ENCODE measurements at places on chromosomes 16 and 17.

- no peak for DNase-seq
These were observed 58.0 kb downstream of the NUP88 start for GRCh38 chr17:5361426-5361825.

DNA sequence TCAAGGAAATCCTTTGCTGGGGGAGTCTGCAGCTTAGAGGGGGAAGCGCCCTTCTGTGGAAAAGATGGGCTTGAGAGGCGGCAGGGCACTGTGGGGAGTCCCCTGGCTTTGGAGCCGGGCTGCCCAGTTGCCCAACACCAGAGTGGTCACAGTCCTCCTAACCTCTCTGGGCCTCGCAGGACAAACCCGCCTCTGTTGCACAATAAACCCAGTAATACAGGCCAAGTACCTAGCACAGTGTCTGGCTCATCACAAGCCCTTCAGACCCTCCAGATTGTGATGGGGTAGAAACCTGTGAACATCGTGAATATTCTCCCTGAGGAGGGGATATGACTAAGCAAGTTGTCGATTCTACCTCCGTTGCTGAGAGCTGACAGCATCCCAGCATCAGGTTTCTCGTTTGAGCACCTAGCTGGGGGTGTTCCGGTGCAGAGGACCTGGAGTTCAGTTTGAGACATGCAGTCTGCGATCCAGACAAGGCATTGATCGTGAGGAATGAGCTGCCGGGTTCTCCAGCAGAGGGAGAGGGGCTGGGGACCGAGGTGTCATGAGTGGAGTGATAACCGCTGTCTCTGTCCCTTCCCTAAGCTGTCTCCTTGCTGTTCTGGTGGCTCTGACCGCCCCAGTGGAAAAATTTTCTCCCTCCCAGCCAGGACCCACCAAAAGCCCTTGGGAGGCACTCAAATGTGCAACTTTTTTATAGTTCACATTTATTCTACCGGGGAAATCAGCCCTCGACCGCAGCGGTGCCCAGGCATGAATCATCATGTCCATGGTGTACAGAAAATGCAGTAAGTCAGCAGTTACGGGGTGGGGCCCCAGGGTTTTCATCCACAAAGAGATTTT is 161.9 kb downstream of the WSCD1 start:
- DNase-seq = no peak

DNA sequence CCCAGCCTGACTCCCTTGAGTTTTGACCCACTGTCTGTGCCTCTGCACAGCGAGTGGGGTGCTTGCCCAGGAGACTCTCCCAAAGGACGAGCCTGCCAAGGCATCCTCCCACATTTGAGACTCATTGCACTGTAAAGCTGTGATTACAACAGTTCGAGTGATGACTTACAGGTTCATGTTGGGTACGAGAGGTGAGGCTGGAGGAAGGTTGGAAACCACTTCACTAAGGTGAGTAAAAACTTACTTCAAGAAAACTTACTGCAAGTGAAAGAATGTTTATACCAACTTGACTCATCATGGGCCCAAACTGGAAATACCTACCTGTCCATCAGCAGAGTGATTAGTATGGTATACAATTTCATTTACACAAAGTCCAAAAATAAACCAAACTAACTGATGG is 360.1 kb upstream of the CDH11 start:
- DNase-seq = no peak

DNA sequence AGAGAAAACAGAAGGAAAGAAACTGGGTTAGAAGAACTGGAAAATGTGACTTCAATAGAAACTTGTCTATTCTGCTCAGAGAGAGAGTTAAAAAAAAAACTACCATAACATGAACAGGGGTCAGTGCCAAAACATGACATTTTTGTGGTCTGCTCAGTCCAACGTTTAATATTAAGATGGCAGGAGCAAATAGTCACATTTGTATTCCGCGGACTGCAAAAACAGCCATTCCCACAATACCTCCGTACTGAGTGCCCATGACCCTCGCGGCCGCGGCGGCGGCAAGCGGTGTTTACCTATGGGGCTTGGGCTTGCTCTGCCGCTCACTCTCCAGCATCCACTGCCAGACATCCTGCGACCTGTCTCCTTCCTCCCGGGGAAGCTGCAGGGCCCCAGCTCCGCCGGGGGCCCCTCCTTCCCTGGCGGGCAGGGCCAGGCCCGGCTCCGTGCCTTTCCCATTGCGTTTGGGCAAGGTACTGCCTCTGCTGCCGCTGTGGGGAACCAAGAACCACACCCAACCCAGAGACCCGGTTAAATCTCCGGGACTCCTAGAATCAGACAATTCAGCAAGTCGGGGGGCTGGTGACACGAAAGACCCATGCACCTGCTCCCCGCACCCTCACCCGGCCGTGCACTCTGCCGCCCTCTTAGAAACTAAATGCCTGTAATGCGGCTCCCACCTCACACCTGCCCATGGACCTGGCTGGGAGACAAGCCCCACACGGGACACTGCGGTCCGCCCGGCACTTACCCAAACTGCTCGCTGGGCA is 24.7 kb downstream of the AXIN2 start:
- DNase-seq = no peak

- DNase-seq = no peak
These were observed 8.4 kb downstream of the C16orf86 start for GRCh38 chr16:67674851-67675578.

DNA sequence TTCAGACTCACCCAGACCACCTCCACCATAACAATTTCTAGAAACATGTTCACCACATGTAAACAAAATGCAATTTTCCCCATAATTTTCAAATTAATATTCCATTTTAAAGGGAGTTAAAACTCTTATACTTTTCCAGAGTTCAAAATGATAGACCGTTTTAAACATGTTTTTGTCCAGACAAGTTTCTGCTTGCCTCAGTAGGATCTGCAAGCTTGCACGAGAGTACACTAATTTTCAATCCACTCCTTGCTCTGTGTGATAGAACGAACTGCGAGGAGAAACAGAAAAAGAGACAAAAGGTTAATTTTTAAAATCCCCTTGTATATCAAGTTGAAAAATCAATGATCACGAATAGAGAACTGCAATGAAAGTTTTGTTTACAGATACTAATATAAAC is 7.1 kb downstream of the FAHD1 start:
- no peak for DNase-seq

DNA sequence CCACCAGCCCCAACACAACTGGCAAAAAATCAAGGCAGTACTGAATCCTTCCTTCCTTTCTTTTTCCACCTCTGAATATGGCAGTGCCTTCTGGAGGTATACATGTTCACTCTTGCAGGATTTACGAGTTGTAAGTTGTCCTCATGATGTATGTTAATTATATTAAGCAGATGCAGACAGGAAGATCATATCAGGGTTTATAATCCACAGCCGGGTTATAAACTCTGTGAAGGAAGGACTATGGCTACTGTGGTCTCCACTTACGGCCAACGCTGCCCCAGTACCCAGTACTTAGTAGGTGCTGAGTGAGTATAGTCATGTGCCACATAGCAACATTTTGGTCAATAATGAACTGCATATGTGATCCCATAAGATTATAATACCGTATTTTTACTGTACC is 19.6 kb upstream of the IRX5 start:
- no peak for DNase-seq

GRCh38 chr16:1839554-1839953 is 12.5 kb downstream of the FAHD1 start:
- DNase-seq = no peak

DNA sequence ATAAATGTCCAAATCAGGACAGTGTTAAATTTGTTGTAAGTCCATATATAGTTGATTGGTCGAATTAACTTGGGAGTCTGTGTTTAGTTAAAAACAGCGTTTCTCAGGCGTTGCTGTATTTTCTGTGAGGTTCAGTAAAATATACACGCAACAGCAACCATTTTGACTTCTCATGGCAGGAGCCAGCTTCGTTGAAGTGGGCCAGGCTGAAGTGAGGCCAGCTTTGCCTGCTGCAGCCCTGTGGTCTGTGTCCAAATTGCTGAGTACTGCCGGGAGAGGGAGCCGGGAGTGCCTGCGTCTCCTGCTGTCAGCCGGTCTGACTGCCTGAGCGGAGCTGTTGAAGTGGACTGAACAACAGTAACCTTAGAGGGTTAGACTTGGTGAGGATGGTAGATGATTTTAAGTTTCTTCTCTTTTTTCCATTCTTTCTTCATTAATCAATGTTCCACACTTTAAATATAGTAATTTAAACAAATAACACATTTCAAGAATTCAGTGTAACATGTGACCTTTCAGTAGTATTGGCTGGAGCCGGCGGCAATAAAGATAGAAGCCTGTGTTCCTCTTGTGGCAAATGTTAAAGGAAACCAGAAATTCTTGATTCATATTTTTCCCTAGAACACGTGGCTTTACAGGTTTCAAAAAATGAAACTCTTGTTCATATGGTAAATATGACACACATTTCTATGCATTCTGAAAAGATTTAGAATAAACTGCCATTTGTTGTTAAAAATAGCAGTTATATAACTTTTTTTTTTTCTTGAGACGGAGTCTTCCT is 37.0 kb upstream of the ZNF750 start:
- DNase-seq = no peak

GRCh38 chr17:12522743-12523183 is 142.9 kb upstream of the MYOCD start:
- DNase-seq = no peak

GRCh38 chr17:32155896-32156295 is 13.6 kb downstream of the RHOT1 start:
- DNase-seq = no peak

GRCh38 chr16:70715860-70716357 is 30.1 kb upstream of the MTSS2 start:
- DNase-seq = no peak

- no peak for DNase-seq
These were observed 74.6 kb downstream of the AMFR start for GRCh38 chr16:56350491-56351405.

- no peak for DNase-seq
These were observed 451.5 kb downstream of the TOX3 start for GRCh38 chr16:52095471-52095870.

DNA sequence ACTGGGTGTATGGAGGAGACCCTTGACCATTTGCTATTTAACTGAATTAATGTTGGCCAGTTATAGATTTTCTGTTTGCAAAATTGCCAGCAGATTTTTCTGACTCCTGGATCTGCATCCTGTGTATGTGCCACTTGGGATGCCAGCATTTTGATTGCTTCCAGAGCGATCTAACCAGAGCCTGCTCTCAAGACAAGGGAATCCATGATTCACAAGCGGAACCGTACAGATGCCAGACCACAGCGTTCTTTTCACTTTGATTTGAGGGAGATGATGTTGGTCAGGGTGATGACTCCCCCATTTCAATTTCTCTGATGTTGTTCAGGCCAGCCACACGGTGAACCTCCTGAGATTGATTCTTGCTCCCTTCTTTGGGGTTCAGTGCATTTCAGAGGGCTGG is 228.7 kb downstream of the CDH13 start:
- no peak for DNase-seq

- DNase-seq = no peak
These were observed 118.4 kb downstream of the NTN1 start for GRCh38 chr17:9139695-9140094.

- no peak for DNase-seq
These were observed 33.6 kb downstream of the TBC1D3B start for GRCh38 chr17:36142806-36143205.

- no peak for DNase-seq
These were observed 13.5 kb downstream of the SARM1 start for GRCh38 chr17:28385037-28385400.

DNA sequence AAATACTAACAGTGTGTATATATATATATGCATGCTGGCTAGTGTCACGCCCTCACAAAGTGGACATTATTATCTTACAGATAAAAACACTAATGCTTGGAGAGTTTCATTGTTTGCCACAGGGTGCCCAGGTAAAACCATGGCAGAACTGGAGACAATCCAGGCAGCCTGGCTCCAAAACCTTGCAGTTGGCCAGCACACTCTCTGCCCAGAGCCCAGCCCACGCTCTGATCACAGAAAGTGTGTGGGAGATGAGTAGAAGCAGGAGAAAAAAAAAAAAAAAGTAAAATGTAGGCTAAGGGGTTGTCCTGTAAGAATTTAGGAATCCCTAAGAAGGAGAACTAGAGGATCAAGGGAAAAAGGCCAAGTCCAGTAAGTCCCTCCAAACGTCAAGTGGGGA is 538.0 kb downstream of the CDH13 start:
- no peak for DNase-seq

GRCh38 chr16:6446370-6446769 is 886.3 kb upstream of the RBFOX1 start:
- no peak for DNase-seq

DNA sequence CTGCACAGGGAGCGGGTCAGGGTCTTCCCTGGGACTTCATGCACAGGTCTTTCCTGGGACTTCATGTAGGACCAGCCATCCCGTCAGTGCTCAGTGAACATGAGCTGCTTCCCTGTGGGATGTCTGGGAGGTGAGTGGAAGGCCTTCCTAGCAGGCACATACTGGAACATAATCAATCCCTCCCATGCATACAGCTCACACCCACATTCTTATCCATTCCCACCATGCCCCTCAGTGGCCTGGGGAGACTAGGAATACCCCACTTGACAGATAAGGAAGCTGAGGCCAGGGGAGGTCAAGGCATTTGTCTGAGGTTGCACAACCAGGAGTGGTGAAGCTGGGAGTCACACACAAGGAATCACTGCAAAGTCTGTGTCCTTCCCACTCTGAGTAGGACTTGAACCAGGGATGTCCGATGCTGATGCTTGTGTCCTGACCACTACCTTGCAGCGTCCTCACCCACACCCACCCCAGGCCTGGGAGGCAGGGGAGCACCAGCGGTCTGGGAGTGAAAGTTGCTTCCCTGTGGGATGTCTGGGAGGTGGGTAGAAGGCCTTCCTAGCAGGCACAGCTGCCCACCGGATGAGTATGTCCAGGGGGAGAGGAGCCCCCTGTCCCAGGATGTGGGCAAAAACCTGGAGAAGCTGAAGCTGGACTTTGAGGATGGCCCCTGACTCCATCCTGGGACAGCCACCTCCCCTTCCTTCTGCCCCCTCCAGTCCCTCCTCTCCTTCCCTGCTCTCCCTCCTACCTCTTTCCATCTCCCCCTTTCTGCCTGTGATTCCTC is 1.0 kb upstream of the NLRC5 start:
- DNase-seq = no peak

- DNase-seq = no peak
These were observed 10.5 kb upstream of the NUDT7 start for GRCh38 chr16:77711775-77712174.

GRCh38 chr16:58518083-58518979 is 3.0 kb downstream of the SETD6 start:
- DNase-seq = no peak

- DNase-seq = no peak
These were observed 4.0 kb upstream of the KAT8 start for GRCh38 chr16:31113121-31114120.

Measured in stimulated activated CD8-positive, alpha-beta memory T cell treated with anti-CD3 and anti-CD28 coated beads, Interleukin-4, amount 100 ng/mL, for 48 hours (primary cell).